ENCODE measurements at places on chromosomes 7 and 10.

DNA sequence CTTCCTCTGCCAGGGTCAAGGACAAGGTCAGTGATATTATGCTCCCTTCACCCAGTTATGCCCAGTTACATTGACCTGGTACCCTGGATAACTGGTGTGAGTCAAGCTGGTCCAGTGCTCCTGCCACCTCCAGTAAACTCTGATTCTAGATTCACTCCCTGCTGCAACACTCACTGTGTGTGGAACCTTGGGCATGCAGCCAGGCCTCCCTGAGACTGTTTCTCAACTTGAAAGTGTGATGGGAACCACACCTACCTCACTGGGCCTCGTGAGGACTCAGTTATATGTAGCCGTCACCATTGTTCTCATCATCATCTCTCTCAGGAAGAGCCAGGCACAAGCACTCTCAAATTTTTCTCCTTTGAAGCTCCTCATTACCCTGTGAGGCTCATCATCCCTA lies 935 bp upstream of the ZNF736 start:
- no peak for DNase-seq

GRCh38 chr7:101393865-101394264 lies 31.2 kb downstream of the COL26A1 start:
- DNase-seq = no peak

- no peak for DNase-seq
Observed at GRCh38 chr7:37149051-37149772, 299.5 kb downstream of the ELMO1 start.

- no peak for DNase-seq
Observed at GRCh38 chr10:56318816-56319215, 42.2 kb downstream of the ZWINT start.

- peak; percentile 84 for DNase-seq
Observed at GRCh38 chr10:71829171-71829570, 21.9 kb downstream of the PSAP start.

DNA sequence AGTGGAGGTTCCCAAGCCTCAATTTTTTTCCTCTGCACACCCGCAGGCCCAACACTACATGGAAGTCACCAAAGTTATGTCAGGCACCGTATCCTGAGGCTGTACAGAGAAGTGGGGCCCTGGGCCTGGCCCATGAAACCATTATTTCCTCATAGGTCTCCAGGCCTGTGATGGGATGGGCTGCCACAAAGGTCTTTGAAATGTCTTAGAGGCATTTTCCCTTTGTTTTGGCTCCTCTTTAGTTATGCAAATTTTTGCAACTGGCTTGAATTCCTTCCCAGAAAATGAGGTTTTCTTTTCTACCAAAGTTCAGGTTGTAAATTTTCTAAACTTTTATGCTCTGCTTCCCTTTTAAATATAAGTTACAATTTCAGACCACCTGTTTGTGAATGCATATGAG lies 365.2 kb downstream of the HGF start:
- no peak for DNase-seq

- DNase-seq = no peak
Observed at GRCh38 chr10:86411281-86411841, 44.8 kb upstream of the GRID1 start.

- peak; percentile 90 for DNase-seq
Observed at GRCh38 chr7:30800785-30801252, 29.6 kb downstream of the MINDY4 start.

DNA sequence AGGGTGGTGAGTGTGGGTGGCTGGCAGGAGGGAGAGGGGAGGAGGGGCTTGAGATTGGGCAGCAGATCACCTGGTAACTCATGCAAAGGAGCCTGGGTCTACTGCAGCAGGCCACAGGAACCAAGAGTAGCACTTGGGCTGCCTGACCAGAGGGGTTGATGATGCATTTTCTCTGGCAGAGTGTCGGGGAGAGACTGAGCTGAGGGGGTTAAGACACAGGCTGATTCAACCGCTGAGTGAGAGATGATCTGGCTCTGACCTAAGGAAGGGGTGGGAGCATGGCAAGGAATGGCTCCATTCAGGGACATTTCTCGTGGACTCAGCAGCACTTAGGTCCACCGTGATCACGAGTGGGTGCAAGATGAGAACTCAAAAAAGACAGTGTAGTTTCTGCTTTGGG lies 115.5 kb upstream of the STK17A start:
- no peak for DNase-seq

DNA sequence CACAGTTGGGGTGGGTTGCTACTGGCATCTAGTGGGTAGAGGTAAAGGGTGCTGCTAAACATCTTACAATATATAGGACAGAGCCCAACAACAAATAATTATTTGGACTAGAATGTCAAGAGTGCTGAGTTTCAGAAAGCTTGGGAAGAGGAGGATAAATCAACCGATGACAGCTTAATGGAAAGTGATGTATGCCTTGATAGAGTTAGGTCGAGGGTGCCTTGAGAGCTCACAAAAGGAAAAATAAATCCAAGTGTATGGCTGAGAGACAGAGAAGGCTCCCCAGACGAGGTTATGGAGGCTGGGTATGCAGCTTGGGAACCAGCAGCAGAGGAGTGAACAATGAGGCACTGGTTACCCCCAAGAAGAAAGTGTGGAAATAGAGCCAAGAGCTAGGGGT lies 211.1 kb downstream of the HDAC9 start:
- no peak for DNase-seq

- no peak for DNase-seq
Observed at GRCh38 chr7:80272560-80273239, 138.1 kb downstream of the GNAI1 start.

DNA sequence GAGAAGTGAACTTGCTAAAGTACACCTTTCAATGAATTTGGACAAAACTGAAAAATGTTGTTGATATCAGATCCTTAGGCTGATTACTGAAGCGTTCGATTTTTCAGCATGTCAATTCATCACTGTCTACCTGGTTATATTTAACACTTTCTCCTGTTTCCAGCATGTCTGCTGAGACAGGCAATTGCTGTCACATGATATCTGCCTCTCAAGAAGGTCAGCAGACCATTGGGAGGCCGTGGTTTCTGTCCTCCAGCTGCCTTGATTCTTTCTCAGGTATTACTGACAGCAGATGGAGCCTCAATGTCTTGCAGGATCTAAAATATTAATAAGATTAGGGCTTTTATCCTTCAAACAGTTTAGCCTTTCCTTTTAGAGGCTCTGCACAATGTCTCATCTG lies 127.5 kb downstream of the SNX10 start:
- no peak for DNase-seq

- DNase-seq = no peak
Observed at GRCh38 chr7:115221456-115221855, 299.6 kb downstream of the MDFIC start.

GRCh38 chr10:112775381-112775780 lies 174.7 kb upstream of the TCF7L2 start:
- DNase-seq = no peak

DNA sequence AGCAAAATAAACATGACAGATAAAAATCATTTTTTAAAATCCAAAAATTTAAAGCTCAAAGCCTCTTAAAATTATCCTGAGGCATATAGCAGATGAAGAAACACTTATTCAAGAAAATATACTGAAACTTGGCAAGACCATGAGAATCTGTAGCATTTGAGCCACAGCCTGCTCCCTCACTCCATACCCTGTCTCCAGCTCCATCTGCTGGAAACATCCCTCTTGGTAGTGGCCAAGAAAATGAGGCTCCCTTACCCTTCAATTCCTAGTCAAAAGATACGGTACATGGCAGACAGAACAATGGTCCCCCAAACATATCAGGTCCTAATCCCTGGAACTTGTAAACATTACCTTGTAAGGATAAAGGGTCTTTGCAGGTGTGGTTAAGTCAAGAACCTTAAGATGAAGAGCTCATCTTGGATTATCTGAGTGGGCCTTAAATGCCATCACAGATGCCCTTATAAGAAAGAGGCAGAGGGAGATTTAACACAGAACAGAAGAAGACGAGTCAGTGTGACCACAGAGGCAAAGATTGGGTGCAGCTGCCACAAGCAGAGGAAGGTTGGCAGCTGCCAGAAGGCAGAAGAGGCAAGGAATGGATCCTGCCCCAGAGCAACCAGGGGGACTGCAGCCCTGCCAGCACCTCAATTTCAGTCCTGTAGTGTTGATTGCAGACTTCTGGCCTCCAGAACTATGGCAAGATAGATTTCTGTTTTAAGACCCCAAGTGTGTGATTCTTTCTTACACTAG lies 149.4 kb downstream of the ZNF248 start:
- no peak for DNase-seq

DNA sequence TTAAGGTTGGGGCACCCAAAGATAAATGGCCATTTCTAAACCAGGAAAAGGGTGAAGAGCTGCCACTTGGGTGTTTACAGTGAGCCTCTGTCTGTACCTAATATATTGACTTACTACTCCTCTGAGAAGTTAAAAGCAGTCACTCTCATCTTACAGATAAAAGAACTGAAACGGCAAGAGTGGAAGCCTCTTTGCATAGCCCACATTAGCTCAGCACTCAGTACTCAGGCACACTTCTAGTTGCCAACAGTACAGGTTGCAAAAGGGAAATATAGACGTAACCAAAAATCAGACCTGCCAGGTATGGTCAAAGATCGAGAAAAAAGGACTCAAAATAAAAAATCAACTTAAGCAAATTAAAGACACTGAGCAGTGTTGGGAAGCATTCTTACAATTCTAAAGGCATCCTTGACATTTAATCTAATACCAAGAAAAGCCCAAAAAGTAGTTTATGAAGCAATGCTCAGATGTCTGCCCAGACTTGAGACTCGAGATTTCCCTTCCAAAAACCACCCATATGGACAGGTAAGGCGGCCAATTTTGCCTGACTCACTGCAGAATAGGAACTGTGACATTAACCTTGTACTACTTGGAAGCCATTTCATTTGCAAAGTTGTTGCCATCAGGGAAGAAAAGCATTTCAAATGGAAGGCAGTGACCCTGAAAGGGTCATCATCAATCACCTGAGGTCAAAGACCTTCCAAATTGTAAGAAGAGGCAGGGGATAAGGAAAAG lies 139.3 kb downstream of the SLC25A13 start:
- DNase-seq = no peak

- DNase-seq = no peak
Observed at GRCh38 chr7:24313777-24314176, 29.8 kb downstream of the NPY start.

- peak; percentile 85 for DNase-seq
Observed at GRCh38 chr7:81469869-81470723, 299.8 kb downstream of the HGF start.

GRCh38 chr10:70135046-70135445 lies 2.4 kb upstream of the AIFM2 start:
- DNase-seq = peak; percentile 42

- DNase-seq = peak; percentile 53
Observed at GRCh38 chr7:1357601-1358271, 101.5 kb downstream of the MICALL2 start.

GRCh38 chr10:118624747-118625146 lies 29.3 kb upstream of the PRLHR start:
- DNase-seq = no peak

- no peak for DNase-seq
Observed at GRCh38 chr10:27783660-27784059, 38.0 kb upstream of the MKX start.

DNA sequence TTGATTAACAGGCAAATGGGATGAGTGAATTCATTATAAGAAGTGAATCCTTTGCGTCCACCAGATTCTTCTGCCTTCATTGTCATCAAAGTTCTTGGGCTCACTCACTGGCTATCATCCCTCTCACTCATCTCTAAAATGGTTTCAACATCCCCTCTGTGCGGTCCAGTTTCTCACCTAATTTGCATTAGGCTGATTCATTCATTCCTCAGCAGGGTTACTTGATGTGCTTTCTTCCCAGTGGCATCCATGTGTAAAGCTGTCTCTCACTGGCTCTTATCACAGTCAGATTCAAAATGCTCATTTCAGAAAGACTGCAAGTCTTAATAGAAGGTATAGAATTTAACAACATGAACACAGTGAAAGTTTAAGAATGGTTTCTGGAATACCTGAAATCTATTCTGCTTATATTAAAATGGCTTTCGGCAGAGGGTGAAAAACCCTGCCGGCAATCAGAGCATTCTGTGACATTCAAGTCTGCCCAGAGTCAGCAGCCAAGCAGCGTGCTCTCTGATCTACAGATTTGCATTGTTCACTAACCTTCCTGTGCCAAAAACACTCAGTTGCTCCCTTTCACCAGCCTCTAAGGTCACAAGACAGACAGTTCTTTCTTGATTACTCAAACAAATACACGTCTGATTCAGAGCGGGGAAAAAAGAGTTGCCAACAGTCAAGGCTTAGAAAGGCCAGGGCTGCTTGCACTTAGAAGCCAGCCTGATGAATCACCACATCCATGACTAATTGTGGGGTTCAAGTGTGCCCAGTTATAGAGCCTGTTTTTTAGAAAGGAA lies 106.7 kb downstream of the TES start:
- DNase-seq = peak; percentile 84

DNA sequence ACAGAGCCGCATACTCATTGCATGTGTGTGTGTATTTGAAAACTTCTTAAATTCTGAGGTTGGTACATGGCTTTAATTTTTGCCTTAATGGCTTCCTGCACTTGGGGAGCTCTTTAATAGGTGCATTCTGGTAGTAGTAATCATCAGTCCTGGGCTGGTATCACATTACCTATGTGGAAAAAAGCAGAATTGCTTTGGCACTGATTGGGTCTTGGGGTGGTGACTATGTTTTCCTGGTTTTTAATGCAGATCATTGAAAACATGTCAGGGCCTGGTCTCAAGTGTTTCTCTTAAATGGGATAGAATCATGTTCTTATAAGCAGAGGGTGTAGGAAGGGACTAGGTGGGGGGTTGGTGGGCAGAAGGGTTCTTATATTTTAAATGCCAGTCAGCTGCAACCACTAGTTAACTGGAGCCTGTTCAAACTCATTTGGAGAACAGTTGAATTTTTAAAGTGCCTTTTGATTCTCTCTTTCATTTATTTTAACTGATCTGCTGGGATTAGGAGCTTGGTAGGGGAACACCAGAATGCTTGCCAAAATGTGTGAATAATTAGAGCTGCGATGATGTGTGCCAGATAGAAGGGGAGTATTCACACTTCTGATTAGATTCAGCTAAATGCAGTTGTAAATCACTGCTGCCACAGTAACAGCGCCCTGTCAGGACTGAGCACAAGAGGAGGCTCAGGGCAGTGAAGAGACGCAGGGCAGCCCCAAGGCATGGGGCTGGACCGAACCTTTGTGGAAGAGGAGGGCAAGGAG lies 633.5 kb upstream of the GALNT17 start:
- no peak for DNase-seq

DNA sequence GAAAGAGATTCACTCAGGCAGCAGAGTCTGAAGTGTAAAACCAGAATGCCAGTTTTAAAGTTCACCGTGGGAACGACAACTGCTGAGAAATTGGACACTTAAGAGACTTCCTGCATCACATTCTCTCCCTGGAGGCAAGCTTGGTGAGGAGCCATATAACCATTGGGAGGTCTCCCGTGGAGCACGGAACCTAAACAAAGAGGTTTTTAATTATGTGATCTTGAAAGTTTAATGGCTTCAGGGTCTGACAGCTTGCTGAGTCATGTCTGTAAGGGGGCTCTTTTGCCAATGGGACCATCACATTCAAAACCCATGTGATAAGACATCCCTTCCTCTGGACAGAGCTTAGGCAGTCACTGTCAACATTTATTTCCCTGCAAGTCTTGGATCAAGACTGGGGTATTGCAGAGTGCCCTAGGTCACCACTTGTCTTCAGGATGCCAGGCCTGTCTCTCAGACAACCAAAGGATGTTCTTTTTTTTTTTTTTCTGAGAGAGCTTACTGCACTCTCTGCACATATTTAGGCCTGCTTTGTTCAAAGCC lies 674.4 kb downstream of the TYW1 start:
- no peak for DNase-seq

All from sigmoid colon (tissue), 7 donors.